ENCODE measurements at places on chromosomes 4 and X. TPM values are rescaled to one million over a fixed set of nuclear protein-coding genes. Genes with fewer than 3 reads are reported as not detected.

- DNase-seq = no peak
Measured at GRCh38 chrX:21766101-21766500, 8.2 kb upstream of the SMPX start.

SPIN2A gene
- total RNA-seq = 2.1 TPM

GRCh38 chr4:41281038-41281634 is 24.4 kb downstream of the UCHL1 start:
- DNase-seq = no peak

- DNase-seq = no peak
Measured at GRCh38 chr4:64564126-64564525, 154.9 kb upstream of the TECRL start.

GRCh38 chr4:81290813-81291212 is 75.8 kb upstream of the PRKG2 start:
- DNase-seq = no peak

RNF128 gene
- 3.0 TPM for total RNA-seq

DNA sequence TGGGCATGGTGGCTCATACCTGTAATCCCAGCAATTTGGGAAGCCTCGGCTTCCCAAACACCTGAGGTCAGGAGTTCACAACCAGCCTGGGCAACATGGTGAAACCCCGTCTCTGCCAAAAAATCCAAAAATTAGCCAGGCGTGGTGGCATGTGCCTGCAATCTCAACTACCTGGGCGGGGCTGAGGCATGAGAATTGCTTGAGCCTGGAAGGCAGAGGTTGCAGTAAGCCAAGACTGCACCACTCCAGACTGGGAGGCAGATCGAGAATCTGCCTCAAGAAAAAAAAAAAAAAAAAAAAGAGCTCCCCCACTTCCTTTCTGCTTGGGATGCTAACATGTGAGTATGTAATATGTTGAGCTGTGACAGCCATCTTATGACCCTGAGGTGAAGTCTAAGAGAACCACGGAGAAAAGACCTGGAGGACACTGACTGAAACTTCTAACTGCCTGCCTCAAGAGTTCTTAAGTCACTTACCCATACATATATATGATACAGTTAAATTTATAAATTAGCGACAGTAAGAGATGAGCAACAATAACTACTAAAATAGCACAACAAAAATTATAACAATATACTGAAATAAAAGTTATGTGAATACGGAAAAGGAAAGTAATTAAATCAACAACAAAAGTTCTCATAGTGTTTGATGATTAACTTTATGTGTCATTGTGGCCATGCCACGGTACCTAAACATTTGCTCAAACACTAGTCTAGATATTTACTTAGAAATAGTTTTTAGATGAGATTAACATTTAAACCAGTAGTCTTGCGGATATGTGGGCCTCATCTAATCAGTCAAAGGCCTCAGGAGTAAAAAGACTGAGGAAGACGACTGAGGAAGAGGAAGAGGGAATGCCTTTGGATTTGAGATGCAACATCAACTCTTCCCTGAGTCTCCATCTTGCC is 178.3 kb downstream of the OPHN1 start:
- DNase-seq = no peak

NPNT gene
- total RNA-seq = 39.4 TPM

- DNase-seq = no peak
Measured at GRCh38 chrX:120752431-120753082, 122.7 kb upstream of the C1GALT1C1 start.

- no peak for DNase-seq
Measured at GRCh38 chr4:14138106-14138505, 510.6 kb upstream of the BOD1L1 start.

TAF7L gene
- total RNA-seq = 0.18 TPM

FGB gene
- total RNA-seq = not detected

- no peak for DNase-seq
Measured at GRCh38 chr4:123288309-123289025, 108.1 kb upstream of the SPRY1 start.

SMPX gene
- total RNA-seq = not detected

- no peak for DNase-seq
Measured at GRCh38 chr4:62912531-62912930, 1496.7 kb downstream of the TECRL start.
